Stomach (tissue), 19 donors: ENCODE measurements at places on chromosomes 2 and 18. TPM values are rescaled to one million over a fixed set of nuclear protein-coding genes. Genes with fewer than 3 reads are reported as not detected.

Gene SP140L
- total RNA-seq, result 27.8 TPM

- DNase-seq, result no peak
Measured at GRCh38 chr2:219016721-219017120, 23.5 kb upstream of the CRYBA2 start.

Gene SDC1
- total RNA-seq, result 70.3 TPM

Gene UGT1A10
- 2.0 TPM for total RNA-seq

DNA sequence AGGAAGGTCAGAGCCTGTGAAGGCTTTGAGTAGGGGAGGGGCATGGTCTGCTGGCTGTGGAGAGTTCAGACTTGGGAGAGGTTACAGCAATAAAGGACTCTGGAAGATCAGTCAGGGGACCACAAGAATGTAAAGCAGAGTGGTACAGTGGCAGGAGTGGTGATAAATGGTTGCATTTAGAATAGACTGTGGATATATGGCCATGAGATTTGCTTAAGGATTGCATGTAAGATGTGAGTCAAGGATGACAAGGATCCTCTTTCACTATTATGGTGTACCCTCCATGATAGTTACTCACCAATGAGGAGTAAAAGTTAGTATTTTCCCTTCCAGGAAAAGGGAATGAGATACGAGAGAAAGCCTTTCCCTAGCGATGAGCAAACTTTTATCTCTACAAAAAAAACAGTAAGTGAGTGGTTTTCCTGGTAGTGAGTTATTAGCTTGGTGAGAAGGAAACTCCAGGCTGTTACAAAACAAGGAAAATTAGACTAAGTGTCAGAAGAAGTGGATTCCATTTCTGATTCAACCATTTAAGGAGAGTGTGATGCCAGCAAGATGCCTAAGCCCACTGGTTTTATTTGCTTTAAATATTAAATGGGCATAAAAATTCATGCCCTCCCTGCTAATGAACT lies 818.0 kb upstream of the ACVR2A start:
- DNase-seq, result no peak

DNA sequence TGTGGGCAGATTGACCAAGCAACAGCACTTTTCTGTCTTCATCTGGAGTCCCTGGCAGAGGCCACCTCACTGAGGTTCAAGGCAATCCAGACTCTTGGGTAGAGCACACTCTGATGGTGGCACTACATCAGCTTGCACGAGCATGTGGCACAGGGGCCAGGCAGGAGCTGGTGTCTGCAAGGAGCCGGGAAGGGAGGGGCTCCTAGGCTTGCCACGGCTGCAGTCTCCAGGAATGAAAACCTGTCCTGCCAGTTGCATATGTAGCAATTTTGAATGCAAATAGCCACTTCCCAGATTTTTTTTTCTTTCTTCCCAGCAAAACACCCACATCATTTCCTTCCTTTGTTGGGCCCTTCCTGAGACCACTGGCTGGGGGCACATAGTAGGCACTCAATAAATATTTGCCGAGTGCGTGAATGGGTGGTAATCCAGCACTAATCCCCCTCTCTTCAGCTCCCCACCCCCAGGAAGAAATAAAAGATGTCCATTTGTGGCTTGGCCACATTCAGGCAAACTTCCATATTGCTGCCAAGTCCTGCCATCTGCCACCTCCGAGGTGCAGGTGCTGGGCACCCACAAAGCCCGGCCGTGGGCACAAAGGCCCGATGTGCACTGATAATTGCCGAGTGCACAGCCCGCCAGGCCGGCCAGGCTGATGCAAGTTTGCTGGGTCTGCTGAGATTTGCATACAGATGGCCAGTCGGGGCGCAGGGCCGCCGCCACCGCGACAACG lies 72.4 kb downstream of the MYCN start:
- peak; percentile 90 for DNase-seq

DNA sequence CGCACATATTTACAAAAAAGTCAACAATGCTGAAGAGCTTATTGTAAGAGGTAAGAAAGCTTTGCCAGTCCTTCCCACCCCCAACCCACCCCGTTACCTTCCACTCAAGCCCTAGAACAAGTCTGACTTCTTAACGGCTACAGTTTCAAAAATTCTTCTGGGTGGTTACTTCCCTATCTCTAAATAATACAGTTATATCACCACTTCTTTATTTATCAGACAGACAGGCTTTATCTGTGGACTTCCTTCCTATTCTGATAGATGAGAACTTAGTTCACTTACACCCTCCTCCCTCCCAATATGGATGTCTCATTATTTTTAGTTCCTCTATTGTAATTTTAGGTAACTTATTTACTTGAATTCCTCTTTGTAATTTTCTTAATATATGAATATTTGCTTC lies 26.7 kb upstream of the ACTR3 start:
- DNase-seq, result no peak

DNA sequence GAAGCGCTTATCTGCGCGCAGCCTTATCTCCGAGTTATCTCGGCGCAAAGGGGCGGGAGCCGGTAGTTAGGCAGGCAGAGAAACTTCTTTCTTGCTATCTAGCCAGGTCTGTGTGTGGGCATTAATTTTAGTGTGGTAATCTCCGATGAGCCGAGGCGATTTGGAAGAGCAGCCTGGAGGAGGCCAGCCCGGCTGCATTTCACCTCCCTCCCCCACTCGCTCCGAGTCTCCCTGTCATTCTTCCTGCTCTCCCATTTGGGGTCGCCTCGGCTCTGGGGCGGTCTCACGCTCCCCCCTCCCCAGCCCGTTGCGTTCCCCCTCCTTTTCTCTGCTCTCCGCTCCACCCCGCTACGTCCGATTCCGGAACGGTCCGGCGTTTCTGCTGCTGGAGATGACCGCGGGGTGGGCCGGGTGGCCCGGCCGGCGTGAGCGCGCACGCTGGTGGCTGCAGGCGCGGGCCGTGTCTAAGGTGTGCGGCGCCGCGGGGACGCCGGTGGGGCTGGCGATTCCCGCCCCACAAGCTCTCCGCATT lies 566 bp downstream of the GATA6 start:
- peak; percentile 82 for DNase-seq

GRCh38 chr2:75574106-75574505 lies 13.4 kb upstream of the EVA1A start:
- no peak for DNase-seq

GRCh38 chr2:38690499-38691420 lies 24.8 kb downstream of the GALM start:
- peak; percentile 41 for DNase-seq

- peak; percentile 41 for DNase-seq
Measured at GRCh38 chr18:48902856-48903601, 47.7 kb downstream of the SMAD7 start.

Gene IGFBP5
- total RNA-seq, result 923 TPM

Gene GPR55
- total RNA-seq, result not detected

Gene TMEM150A
- total RNA-seq, result 24.6 TPM

GRCh38 chr2:134244587-134244986 lies 9.3 kb upstream of the MGAT5 start:
- no peak for DNase-seq

GRCh38 chr18:64618390-64618789 lies 469.5 kb upstream of the LINC00305 start:
- peak; percentile 26 for DNase-seq

DNA sequence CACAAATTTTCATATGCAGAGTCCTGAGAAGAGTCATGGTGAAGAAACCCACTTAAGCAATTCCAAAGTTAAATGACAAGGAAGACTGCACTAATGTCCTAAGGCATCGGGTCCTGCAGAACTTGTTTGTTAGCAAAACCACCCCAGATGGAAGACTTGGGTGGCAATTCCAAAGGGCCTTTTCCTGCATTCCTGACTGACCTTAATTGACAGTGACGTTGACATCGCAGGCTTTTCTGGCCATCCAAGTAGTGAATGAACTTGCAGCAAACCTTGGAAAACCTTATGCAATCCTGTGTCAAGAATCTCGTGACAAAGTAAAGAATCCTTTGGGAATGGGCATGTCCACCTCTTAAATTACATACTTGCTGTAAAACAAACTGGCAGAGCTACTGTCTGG lies 112.5 kb upstream of the SH3BP4 start:
- no peak for DNase-seq

DNA sequence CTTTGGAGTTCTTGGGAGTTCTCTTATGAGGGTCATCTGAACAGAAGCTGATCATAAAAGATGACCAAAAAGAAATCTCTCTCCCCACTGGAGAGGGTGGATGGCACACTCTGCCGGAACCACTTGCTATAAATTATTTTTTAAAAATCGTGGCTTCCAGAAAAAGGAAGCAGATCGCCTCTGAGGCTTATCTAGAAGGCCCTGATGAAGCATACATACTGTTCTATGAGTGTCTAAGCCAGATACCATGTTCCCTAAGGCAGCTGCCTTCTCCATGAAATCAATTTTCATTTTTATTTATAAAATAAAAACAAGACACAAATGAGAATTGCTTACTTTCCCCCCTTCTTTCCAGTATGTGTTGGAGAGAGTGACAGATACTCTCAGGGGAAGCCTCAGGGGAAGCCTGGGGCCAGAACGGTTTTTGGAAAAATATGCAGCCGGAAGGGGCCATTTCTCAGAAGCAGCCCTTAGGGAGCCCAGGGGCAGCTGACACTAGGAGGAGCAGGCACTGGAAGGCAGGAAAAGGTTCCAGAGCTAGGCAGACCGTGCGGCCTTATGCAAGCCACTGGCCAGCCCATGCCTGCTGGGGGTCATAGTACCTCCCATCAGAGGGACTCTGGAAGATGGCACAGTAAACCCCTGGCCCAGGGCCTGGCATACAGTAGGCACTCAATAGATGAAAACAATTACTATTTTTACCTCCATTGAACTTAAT lies 130.6 kb downstream of the CABLES1 start:
- DNase-seq, result no peak

GRCh38 chr2:109226128-109226527 lies 97.1 kb downstream of the SH3RF3 start:
- no peak for DNase-seq

DNA sequence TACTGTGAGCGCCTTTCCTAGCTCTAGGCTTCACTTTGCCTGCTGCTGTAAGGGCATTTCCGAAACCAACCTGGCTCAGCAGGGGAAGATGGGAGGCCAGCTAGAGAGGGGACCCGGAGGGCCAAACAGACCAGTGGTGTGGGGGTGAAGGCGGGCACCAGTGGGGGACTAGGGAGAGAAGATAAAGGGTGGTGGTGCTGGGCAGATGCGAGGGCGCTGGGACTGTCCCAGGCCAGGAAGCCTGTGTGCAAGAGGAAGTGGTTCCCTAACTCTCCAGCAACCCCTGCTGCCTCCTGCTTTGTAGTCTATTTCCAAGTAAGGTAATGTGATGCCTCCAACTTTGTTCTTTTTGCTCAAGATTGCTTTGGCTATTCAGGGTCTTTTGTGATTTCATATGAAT lies 73.1 kb downstream of the DNAH7 start:
- DNase-seq, result no peak

- no peak for DNase-seq
Measured at GRCh38 chr18:77121523-77121922, 11.1 kb downstream of the MBP start.

DNA sequence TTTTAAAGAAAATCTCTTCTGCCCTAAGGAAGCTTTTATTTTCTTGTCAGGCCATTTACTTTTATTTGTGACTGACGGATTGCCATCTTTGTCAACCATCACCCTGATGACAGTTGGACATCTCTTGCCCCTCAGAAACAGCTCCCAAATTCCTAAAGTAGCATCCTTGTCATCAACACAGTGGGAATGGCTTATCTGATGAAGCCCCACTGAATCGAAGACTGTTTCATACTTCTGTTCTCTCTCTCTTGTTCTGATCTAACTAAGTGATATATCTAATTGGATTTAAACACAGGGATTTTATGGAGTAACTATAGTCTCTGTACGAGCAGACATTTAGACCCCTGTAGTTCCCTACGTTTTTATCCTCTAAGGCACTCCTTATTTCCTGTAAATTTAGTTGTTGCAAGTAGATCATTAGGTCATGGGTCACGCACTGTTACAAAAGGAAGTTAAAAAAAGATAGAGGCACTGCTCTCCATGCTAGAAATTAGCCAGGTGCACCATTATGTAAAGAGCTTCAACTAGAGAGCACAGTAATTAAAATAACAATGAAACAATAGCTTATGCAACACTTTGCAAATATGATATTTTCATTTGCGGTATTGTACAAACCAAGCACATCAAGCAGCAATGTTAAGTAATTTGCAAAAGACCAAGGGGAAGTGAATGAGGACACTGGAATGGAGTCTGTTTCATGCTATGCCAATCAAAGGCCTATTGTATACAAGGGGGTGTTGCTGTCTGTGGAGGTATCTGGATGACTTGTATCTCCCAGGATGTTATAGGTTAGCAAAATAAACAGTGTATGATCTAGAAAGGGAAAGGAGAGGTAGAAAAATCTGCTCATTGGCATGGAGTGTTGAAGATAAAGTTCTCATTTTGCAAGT lies 284.7 kb downstream of the LRRTM1 start:
- DNase-seq, result no peak

DNA sequence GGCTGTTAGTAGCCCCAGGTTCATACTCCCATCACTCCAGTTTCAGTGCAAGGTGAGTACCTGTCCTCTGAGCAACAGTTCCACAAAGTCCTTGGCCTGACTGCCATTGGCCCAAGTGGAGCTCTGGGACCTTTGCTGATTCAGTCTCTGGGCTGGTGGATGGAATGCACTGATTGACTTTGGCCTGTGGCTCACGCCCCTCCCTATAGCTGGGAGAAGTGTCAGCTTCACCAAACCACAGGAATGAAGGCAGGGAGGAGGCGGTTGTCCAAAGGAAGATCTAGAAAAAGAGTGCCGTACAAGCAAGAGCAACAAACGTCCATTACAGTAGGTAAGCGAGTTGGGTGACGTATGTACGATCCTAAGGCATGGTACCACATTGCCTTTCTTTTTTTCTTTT lies 34.0 kb downstream of the QPCT start:
- no peak for DNase-seq

DNA sequence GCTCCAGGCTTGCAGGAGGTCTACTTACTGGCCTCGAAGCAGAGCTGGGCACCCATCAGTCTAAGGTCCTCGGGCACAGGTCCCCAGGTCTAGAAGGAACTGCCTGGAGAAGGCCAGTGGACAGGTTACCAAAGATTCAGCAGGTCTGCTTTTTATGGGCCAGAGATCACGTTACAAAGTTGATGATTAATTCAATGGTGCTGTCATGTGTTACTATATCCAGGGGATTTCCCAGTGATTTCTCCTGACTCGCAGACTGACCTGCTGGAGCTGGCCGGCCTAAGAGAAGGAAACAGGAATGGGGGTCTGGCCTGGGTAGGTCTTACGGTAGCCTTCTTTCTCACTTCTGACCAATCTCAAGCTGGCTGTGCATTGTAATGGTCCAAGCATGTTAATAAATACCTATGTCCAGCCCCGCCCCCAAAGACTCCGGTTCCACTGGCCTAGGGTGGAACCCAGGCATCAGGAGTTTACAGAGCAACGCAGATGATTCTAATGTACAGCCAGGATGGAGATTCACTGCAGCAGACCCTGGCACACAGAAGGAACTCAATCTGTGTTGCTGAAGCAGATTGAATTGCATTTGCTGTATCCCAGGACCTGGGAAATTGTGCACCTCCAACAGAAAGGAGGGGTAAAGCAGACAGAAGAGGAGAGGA lies at the start of gene NEURL3:
TSS of gene NEURL3 (minus strand) at position 127 of the 659 bp plus-strand sequence. CDS start at position 56, 71 bp downstream.
- DNase-seq, result no peak

- no peak for DNase-seq
Measured at GRCh38 chr2:112095681-112096080, 40.6 kb downstream of the TMEM87B start.

GRCh38 chr2:22518641-22519040 lies 866.3 kb upstream of the KLHL29 start:
- no peak for DNase-seq
